ENCODE measurements at places on chromosomes 12 and 14.

GRCh38 chr12:4145990-4146859 is 127.3 kb upstream of the CCND2 start:
- DNase-seq = no peak

GRCh38 chr12:121872546-121873215 is 14.0 kb upstream of the HPD start:
- DNase-seq = peak; percentile 44

- no peak for DNase-seq
Observed at GRCh38 chr12:99916555-99916954, 68.2 kb downstream of the ANKS1B start.

DNA sequence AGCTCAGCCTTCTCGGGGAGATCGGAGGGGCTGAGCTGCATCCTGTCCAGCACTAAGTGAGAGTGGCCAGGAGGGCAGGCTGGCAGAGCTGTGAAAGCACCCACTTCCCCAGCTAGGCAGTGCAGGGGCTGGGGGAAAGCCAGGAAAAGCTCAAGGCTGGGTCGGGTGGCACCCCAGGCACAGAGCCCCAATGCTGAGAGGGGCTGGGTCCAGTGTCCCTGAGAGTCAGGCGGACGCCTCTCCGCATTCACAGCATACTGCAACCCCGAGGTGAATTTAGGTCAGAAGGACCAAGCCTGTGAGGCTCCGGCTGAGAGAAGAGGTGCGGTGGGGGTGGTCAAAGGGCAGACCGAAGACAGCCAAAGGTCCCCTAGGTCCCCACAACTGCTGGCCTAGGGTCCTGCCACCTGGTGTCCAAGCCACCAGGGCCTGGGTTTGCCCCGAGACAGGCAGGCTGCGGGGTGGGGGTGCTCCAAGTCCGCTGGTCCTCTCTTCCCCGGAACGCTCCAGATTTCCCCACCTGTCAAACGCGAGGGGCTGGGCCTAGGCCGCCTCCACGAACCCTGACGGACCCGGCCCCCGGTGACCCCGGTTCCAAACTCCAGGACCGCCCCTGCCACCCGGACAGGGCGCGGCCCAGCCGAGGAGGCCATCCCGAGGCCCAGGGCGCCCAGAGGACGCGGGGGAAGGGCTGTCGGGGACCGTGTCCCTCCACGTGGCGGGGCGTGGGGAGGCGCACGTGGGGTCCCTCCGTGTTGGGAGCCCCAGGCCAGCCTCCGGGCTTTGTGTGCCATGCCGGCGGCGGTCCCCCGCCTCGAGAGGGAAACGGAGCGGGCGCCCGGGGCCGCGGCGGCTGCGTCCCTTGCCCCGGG is 527 bp downstream of the CAMKK2 start:
- DNase-seq = peak; percentile 52

DNA sequence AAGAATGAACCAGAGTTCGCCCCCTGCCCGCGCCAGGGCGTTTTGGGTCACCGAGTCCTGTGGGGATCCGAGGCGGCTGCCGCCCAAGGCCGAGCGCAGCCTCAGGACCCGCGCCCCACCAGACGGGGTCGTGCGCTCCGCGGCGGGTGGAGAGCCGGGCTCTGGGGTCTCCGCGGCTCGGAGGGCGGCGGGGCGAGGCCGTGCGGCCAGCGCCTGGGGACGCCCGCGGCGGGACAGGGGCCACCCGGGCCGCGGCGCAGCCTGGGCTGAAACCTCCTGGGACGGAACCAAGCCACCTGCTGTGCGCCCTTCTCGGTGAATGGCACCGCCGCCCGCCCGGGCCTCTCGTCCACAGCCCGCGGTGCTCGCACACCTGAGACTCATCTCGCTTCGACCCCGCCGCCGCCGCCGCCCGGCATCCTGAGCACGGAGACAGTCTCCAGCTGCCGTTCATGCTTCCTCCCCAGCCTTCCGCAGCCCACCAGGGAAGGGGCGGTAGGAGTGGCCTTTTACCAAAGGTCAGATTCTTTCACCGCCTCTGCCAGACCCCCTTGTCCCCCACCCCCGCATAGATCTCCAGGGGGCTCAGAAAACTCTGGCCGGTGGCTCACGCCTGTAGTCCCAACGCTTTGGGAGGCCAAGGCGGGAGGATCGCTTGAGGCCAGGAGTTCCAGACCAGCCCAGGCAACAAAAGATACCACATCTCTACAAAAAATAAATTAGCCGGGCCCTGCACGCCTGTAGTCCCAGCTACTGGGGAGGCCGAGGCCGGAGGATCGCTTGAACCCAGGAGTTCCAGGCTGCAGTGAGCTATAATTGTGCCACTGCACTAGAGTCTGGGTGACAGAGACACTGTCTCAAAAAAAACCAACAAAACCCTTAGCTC is 901 bp downstream of the B3GNT4 start:
- DNase-seq = no peak

DNA sequence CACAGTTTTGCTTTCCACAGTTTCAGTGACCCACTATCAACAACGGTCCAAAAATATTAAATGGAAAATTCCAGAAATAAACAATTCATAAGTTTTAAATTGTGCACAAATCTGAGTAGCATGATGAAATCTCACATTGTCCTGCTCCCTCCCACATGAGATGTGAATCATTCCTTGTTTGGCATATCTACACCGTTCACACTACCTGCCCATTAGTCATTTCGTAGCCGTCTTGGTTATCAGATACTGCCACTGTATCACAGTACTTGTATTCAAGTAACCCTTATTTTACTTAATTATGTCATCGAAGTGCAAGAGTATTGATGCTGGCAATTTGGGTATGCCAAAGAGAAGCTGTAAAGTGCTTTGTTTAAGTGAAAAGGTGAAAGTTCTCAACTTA is 145.3 kb downstream of the SLC5A8 start:
- no peak for DNase-seq
